ENCODE measurements at places on chromosomes 6 and 20. TPM values are rescaled to one million over a fixed set of nuclear protein-coding genes. Genes with fewer than 3 reads are reported as not detected.

LTB gene
- 1.6 TPM for total RNA-seq

- no peak for DNase-seq
Measured at GRCh38 chr6:119985952-119986736, 636.6 kb upstream of the MAN1A1 start.

SFT2D1 gene
- 56.7 TPM for total RNA-seq

DACT2 gene
- total RNA-seq = 0.63 TPM

DEFB126 gene
- not detected for total RNA-seq

- DNase-seq = no peak
Measured at GRCh38 chr6:3414327-3415081, 42.3 kb downstream of the SLC22A23 start.

- no peak for DNase-seq
Measured at GRCh38 chr20:36147690-36148089, 6.8 kb upstream of the EPB41L1 start.

GRCh38 chr20:1842281-1842680, 52.9 kb upstream of the SIRPA start:
- DNase-seq = no peak

GRCh38 chr6:81939766-81940165, 187.3 kb upstream of the TENT5A start:
- no peak for DNase-seq

GRCh38 chr20:12660918-12661317, 347.9 kb upstream of the SPTLC3 start:
- no peak for DNase-seq

GRCh38 chr20:4076671-4077070, 61.3 kb upstream of the RNF24 start:
- DNase-seq = no peak

DNA sequence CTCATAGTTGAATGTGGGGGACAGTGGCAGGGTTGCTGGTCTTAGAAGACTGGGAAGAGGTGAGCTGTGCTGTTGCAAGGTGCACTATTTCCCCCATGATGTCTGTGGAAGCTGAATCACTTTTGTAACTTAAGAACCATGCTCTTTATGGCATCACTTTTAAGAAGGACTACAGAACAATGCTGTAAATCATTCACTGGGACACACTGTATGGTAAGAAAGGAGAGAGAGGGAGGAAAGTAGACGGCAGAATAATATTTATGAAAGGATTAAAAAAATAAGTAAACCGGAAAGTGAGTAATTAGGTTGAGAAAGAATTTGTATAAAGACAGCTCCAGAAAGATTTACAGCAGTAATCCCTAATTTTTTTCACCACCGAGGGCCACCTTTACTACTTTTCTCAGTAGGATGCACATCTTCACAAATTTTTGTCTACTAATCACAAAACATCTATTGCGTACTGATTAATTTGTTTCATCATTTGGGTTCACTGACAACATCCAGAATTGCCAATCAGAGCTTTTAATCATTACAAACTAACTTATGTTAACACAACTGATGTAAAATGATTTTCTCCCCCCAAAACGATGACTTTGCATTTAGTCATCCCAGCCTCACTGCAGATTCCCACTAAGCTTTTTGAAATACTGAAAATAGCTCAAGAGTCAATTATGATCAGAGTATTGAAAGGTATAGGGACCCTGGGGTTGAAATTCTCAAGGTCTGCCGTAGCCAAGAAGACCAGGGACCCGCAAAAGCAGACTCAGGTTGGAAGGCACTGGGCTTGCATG, 560.7 kb upstream of the NOX3 start:
- DNase-seq = no peak

GRCh38 chr6:14638435-14638905, 520.9 kb downstream of the CD83 start:
- no peak for DNase-seq

DNA sequence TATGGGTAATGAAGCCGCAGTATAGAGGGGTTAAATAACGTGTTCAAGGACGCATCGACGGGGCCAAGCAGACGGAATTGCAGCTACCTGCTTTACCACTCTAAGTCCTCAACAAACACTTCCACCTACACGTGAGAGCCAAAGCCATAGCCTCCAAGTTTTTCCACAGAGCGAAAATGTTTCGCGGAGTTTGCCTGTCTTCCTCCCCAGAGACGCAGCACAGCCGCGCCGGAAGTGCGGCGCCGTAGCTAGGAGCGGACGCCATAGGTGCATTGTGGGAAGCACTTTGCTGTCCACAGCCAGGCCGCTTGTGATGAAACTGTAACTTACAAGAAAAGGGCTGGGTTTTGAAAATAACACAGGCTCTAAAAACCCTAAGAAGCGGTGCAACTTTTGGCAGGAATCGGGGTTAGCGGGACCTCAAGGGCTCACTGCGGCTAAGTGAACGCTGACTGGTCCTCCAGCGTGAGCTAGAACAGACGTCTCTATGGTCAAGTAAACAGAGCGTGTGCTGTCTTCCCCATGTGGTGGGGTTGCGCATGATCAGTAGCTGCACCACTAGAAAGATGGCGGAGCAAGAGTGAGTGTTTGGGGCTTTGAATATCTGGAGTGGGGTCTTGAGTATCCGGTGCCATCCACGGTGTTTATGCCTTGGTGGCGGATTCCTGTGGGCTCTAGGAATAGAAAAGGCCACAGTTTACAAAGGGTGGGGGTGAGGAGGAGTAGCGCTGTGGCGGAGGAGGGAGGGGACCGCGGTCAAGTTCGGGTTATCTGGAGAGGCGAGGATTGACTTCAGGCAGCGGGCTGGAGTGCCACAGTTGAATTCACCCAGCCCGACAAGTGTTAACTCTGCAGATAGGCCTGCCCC, at the start of gene RPL7L1:
RPL7L1 (plus strand) TSS at position 245 of the 868 bp plus-strand sequence; CDS start at position 540, 295 bp downstream.
- DNase-seq = peak; percentile 58

DNA sequence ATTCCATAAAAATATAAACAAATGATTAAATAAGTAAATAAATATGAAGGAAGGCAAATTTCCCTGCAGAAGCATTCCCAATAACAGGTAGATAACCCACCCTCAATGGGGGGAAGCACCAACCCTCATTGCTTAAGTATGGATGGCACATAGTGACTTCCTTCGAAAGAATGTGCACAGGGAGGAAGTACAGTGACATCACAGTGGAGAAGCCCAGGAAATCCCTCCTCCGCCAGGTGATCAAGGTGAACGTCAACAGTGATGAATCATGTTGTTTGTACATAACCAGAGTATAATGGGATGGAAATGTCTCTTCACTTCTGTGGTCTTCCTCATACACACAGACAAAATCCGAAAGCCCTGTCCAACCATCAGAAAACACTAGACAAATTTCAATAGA, 267.9 kb downstream of the THBS2 start:
- no peak for DNase-seq

GHRH gene
- not detected for total RNA-seq

- DNase-seq = no peak
Measured at GRCh38 chr20:3927486-3928291, 38.5 kb downstream of the PANK2 start.

DNA sequence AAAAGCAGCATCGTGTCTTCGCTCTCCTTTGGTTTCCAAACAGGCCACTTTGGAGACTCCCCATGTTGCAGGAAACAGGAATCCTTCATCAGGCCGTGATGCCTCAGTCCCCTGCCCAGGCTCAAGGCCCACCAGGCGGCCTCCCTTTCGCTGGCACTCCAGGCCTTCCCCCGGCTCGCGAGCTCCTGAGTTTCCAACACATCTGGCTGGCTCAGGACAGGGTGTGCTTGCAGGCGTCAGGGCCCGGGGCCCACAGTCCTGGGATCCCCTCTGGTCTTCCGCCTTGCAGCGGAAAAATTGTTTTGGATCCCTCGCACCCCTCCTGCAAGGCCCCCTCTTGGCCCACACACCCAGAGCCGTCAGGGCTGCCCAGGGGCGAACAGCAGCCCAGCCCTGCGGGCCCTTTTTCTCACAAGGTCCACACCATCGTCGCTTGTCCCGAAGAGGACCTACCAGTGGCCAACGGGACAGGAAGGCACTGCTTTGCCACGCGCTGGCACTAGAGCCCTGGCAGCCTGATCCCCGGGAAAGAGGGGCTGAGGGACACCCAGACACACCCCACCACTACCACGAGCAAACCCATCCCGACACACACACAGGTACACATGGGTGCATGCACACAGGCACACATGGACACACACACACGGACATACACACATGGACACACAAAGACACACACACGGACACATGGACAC, 1930.9 kb upstream of the DEFB115 start:
- DNase-seq = no peak

NSFL1C gene
- total RNA-seq = 34.0 TPM

DNA sequence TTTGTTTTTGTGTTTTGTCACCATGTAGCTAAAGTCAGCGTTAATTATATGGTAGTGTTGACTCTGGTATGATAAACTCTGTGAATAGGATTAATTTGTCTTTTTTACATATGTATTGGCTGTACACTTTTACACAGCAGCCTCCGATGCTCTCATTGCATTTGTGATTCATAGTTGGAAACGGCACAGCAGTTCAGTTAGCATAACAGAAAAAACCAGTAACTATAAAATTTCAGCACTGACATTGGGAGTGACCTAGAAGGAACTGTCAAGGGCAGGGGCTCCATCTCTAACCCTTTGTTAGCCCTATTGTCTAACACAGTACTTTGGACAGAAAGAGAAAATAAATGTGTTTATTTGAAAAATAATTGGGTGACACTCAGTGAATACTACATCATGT, 5.6 kb upstream of the BEND6 start:
- DNase-seq = no peak

DNA sequence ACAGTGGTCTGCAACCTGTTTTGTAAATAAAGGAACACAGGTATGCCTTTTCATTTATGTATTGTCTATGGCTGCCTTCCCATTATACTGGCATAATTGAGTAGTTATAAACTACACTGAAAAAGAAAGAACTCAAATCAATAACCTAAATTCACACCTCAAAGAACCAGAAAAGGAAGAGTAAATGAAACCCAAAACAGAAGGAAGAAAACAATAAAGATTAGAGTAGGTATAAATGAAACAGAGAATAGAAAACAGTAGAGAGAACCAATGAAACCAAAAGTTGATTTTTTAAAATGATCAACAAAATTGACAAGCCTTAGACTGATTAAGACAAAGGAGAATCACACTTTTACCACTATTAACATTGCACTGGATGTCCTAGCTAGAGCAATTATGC, 34.7 kb downstream of the FAM184A start:
- no peak for DNase-seq

DNA sequence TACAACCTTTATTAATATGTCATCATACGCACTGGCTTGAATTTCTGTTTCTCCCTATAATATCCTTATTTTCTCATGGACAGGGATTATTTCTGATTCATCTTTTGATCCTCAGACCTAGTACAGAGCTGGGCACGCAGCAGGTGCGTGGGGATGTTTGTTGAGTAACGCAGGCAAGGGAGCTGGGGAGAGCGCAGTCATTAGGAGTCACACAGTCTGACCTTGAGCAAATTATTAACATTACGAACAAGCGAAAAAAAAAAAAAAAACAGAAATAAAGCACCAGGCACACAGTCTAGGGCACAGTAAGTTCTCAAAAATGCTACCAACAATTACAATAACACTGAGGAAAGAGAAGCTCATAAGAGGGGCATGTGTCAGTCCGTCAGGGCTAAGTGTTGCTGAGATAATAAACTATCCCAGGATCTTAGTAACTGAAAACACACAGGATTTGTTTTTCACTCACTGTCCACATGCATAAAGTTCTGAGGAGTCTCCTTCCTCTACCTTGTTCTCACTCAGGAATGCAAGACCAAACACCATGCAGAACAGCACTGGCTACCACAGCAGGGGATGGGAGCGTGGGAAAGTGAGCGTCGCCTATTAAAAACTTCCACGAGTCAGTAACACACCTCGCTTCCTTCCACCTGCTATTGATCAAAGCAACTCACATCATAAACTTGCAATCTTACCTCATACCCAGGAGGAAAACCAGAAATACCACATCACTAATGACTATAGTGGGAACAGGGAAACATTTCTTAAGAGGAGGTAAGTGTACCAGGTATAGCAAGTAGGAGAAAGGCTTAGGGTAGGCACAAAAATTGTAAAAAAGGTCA, 56.9 kb downstream of the PDE10A start:
- DNase-seq = no peak

TSPO2 gene
- total RNA-seq = not detected

MOG gene
- total RNA-seq = not detected

HLA-DMA gene
- total RNA-seq = 27.6 TPM

- DNase-seq = no peak
Measured at GRCh38 chr20:31605902-31606803, 1.1 kb downstream of the ID1 start.

DNA sequence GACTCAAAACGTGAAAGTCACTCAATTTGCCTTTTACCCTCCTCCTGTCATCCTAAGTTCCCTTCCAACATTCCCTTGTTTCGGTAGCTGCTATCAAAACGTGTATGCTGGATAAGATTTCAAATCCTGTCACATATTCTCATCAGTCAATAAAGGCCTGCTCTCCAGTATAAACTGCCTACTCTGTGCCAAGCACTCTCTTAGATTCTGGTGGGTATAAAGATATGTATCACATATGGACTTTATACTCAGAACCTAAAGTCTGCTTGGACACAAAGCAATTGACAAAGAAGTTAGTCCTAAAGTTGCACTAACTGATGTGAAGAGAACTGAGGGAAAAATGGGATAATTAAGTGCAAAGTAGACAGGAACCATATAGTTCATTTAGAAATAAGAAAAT, 476.6 kb upstream of the MARCKS start:
- DNase-seq = no peak

DNA sequence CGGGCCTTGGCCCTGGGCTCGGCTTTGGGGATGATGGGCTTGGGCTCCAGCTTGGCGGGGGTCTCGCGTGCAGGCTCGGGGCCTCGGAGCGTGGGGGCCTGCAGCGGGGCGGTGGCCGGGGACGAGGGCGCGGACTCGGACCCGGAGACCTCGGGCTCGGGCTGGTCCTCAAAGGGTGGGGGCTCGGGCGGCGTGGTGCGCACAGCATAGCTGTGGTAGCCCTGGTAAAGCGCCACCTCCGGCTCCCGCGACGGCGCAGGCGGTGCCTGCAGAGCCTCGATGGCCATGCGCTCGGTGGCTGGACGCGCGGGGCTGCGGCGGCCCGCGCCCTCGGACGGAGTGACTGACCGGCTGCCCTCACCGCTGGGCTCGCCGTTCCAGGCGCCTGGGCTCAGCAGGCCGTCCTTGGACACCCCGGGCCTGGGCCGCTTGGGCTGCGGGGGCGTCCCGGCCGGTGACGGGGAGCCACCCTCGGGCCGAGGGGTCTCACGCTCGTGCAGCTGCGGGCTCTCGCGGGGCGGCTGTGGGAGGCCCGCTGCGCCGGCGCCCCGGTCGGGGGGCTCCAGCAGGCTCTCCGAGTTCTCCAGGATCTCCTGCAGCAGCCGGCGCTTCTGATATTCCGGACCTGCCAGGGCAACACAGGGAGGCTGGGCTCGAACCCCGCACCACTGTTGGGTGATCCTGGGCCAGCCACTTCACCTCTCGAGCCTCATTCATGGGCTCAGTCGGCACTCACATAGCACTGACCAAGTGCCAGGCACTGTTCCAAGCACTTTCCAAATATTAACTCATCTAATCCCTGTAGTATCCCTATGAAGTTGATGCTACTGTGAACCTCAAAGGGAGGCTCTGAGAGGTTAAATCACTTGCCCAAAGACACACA, 71.0 kb downstream of the JPH2 start:
- no peak for DNase-seq

Data from omental fat pad (tissue), 4 donors.